HL-60 (cell line): ENCODE measurements at places on chromosomes 1 and 21.

- no peak for DNase-seq
Observed at GRCh38 chr21:34690041-34690792, 21.4 kb downstream of the CLIC6 start.

DNA sequence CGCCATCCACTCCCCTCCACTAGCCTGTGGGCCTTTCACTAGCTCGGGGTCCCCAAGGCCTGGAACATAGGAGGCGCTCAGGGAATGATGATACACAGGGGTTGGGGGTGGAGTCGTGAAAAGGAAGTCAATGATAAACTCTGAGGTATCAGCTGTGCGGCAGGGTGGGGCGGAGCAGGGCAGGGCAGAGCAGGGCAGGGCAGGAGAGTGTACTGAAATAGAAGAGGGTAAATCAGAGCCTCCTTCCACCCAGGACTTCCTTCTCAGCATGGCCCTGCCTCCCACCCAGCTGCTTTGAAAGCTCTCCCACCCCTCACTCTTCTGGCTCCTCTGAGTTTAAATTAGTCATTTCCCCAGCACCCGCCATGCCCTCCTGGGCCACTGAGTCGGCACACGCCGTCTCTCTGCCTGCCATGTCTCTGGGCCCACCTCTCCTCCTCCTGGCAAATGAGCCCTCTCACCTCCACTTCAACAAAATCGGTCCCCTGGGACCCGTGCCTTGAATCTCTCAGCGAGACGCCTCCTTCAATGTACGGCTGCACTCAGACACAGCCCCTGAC lies 16.9 kb downstream of the CAPZB start:
- DNase-seq: no peak

DNA sequence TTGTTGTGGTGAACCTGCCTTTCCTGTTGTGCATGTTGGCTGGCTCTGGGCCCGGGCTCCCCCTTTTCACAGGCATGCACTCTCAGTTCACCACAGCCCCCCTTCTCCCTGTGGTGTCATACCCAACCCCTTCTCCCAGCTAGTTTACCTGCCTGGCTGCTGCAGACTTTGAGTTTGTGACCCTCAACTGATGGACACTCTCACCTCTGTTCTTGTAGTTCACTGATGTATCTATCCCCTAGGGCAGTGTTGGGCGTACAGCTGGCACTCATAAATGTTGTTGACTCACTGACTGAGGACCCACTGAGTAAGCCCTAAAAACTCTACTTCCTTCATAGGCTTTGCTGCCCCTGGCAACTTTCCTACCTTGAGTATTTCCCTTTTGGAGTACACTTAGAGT lies 54.9 kb downstream of the WDR64 start:
- DNase-seq: no peak

DNA sequence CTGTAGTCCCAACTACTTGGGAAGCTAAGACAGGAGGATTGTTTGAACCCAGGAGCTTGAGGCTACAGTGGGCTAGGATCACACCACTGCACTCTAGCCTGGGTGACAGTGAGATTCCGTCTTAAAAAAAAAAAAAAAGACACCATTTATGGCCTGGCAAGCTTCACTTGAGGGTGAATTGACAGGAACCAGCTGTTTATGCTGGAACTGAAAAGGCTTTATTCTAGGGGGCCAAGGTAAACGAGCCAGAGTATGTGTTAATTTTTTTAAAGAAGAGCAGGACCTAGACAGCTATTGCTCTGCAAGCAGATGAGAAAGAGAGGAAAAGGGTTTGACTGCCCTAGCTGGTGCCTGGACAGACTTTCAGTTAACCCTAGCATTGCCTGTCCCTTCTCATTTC lies 37.0 kb downstream of the S100A6 start:
- no peak for DNase-seq

- no peak for DNase-seq
Observed at GRCh38 chr1:51669272-51669671, 52.4 kb downstream of the OSBPL9 start.

- no peak for DNase-seq
Observed at GRCh38 chr1:99589186-99589636, 56.7 kb upstream of the PALMD start.
